ENCODE measurements at places on chromosomes 13 and 19.
A peak's percentile ranks its signal among the peaks of the same experiment; 100 is the strongest.

DNA sequence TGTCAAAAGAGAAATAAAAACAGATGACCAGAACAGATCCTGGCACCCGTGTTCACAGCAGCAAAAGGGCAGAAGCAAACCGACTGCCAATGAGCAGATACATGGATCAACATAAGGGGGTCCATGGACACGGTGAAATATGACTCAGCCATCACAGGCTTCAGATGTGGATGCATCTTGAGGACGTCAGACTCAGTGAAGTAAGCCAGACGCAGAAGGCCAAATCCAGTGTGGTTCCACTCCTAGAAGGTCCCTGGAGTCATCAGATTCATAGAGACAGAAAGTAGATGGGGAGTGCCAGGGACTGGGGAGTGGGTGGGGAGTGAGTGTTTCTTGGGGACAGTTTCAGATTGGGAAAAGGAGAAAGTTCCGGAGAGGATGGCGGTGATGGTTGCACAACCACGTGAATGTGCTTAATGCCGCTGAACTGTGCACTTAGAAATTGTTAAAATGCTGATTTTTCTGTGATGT is 28.8 kb upstream of the SEMA6B start:
- no peak for DNase-seq

GRCh38 chr13:75558145-75558840 is 8.7 kb downstream of the UCHL3 start:
- no peak for DNase-seq

- DNase-seq, result no peak
These were observed 2.2 kb upstream of the KANK2 start for GRCh38 chr19:11199517-11199916.

DNA sequence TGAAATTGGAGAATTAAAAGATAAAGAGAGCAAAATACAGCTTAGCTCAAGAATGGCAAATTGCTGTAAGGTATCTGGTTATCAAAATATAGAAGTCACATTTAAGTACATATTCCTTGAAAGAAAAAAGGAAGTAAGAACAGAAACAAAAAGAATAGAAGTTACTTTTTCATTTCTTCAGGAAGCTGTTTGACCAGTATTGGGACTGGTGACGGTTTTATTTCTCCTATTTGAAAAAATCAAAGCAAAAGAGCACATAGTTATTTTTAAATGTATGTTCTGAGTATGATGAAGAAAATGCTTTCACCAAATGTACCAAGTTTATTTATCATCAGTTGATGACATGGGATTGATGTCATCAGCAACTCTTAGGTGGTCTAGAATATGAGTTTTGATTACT is 83.1 kb upstream of the OXGR1 start:
- no peak for DNase-seq

DNA sequence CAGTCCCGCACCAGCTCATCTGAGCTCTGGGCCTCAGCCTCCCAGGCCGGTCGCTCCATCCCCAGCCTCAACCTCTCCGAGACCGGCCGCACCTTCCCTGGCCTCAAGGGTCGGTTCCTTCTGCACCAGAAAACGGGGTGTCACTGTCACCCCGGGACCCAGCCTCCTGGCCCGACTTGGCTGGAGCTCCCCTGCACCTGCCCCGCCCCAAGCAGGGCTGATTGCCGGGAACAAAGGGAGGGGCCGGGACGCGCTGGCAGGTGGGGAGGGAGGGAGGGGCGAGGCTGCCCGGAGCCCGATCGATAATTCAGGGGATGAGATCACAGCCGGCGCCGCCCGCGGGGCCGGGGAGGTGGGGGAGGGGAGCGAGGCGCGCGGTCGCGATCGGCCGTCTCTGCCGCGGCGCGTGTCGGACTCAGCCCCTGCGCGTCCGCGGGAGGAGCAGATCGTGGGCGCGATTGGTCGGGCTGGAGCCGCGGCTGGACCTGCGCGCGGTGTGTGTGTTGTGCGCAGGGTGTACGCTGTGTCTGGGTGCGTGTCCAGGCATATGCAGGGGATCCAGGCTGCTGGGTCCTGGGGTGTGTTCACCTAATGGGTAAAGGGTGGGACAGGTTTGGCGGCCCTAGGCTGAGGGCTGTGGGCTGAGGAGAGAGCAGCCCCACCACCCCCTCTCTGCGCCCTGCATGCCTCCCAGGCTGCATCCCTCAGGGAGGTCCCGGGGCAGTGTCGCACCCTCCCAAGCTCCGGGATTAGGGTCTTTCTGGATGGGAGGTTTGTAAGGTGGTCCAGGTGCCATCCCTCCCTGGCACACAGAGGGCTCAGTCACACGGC is 1.1 kb upstream of the SHC2 start:
- peak; percentile 93 for DNase-seq

- peak; percentile 57 for DNase-seq
These were observed 117.9 kb downstream of the STOML3 start for GRCh38 chr13:38872693-38873092.

Data from K562 (cell line).